GM20000 (cell line): ENCODE measurements at places on chromosomes 6 and 20.

DNA sequence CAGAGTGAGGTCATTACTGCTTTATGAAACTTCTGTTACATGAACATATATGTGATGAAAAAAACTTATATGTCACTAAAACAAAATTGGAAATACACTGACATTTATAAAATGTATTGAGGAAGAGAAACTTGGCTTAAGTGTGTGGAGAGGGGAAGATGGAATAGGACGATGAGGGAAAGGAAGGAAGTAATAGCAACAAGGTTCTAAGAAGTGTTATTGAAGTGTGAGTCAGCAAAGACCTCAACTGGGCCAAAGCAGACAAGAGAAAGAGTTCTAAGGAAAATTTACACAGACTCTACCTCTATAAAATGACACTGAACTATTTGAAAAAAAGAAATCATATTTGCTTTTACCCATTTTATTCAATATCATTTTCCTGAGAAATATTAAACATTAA lies 38.3 kb downstream of the SNX3 start:
- DNase-seq, result no peak

- no peak for DNase-seq
Observed at GRCh38 chr20:9977629-9978028, 57.2 kb upstream of the ANKEF1 start.

DNA sequence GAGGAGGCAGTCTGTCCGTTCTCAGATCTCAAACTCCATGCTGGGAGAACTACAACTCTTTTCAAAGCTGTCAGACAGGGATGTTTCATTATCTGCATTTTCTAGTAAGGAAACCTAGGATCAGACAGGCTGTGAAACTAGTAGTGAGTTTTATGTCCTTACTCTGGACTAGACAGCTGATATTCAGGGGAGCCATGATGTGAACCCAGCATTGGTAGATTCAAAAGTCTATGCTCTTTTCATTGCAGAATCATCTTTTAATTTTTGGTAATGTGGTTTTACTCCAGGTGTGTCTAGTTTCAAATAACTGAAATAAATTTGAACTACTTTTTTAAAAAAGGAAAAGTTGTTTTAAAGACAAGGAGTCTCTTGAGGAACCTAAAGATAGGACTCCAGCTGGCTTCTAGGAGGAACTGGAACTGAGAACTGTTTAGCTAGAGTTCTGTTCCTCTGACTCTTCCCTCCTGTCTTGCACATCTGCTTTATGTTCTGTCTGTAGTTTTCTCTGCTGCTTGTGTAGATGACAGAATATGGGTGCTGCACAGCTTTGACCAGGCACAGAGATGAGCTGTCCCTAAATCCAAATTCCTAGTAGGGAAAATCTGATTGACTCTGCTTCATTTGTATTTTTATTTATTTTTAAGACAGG lies 27.8 kb upstream of the RNF144B start:
- DNase-seq, result peak; percentile 49

- peak; percentile 2 for DNase-seq
Observed at GRCh38 chr6:102619585-102619984, 1226.1 kb downstream of the GRIK2 start.

GRCh38 chr6:62371453-62372210 lies 85.6 kb upstream of the KHDRBS2 start:
- DNase-seq, result no peak

DNA sequence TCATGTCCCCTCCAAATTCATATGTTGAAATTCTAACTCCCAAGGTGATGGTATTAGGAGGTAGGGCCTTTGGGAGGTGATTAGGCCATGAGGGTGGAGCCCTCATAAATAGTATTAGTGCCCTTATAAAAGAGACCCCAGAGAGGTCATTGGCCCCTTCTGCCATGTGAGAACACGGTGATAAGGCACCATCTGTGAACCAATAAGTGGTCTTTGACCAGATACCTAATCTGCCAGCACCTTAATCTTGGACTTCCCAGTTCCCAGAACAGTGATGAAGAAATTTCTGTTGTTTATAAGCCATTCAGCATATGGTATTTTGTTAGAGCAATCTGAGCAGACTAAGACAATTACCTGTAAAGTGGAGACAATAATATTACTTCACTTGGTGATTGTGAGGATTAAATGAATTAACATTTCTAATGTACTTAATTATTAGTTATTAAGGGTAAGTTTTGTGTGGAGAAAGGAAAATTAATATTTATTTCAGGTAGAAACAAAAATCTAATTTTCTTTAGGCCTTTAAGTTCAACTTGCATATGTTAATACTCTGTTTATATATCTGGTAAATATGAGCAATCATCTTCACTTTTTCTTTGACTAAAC lies 7.1 kb downstream of the RNF182 start:
- DNase-seq, result no peak

DNA sequence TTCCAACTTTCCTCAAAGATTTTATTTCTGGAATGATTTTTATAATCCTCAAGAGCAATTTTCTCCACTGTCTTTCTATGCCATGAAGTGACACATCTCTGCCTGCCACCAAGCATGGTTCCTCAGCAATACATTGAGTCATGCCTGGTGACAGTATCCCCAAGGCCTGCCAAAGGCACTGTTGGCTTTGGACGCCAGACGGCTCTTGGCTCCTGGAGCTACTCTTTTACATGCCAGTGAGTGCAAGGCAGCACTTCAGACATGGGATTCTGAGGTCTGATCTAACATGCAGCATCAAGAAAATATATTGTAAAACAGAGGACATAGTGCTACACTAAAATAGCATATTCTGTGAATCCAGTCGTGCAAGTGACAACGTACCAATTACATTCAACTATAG lies 20.1 kb upstream of the PLEKHG1 start:
- DNase-seq, result no peak

DNA sequence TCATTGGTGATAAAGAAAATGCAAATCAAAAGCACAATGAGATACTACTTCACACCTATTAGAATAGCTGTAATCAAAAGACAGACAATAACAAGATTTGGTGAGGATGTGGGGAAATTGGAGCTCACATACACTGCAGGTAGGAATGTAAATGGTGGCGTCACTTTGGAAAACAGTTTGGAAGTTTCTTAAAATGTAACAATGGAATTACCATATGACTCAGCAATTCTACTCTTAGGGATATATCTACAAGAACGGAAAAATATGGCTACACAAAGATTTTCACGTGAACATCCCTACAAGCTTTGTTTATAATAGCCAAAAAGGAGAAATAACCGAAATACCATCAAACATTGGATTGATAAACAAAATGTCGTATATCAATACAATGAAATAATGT lies 270.4 kb downstream of the DOK5 start:
- no peak for DNase-seq

- DNase-seq, result no peak
Observed at GRCh38 chr6:2744209-2744771, 6.4 kb downstream of the MYLK4 start.
